T-helper 22 cell (primary cell): ENCODE measurements at places on chromosomes 1 and 21.

DNA sequence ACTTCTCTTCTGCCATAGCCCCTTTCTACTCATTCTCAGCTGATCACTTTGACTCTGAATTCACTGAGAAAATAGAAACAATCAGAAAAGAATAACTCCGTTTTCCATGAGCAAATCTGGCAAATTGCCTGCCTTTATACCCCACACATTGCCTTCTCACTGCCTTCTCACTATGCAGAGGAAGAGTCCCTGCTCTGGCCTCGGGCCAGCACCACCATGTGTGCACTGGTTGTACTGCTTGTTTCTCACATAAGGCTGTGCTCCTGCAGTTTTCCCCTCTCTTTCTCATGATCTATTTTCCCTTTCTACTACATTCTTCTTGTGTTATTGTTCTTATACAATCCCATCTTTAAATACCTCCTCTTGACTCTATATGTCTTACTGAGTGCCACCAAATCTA is 2.3 kb upstream of the HMGCS2 start:
- no peak for DNase-seq

DNA sequence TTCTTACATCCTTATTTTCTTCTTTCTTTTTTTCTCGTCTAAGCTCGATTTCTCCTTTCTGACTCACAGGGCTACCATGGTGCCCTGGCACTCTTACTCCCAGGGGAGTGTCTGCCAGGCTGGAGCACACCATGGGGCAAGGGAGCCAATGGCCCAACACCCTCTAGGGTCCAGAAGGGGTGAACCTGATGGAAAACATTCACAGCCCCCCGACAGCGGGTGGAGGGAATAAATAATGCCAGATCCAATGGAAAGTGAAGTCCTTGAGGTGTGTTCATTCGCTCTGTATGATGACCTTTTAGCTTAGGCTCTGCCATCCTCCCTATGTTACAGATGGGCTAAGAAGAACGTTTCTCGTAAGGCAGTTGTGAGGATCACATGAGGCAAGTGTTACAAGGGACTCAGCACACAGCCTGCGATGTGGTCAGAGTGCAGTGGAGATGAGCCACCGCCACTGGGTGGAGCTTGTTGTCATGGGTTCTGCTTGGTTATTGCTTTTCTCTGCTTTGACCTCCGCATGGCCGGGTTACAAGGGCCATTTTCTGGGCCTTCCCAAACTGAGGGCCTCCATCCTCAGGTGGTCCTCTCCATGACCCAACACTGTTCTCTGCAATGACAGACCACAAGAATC is 3.5 kb upstream of the FCMR start:
- DNase-seq = no peak

DNA sequence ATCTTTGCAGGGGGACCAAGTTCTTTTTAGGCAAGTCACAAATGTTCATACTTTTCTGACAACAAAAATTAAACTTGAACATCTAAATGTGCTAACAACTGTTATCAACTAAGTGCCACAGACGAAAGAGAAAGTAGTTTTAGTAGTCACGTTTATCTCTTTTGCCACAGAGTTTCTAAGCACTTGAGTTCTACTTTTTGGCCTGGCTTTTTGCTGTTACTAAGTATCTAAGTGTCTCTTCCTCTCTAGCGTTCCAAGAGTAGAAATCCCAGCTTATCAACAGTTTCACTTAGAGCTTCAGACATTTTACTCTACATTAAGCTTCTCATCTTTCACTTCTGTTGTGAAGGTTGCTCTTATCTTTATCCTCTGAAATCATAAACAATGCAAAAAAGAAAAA is 34.2 kb downstream of the GATAD2B start:
- DNase-seq = no peak

DNA sequence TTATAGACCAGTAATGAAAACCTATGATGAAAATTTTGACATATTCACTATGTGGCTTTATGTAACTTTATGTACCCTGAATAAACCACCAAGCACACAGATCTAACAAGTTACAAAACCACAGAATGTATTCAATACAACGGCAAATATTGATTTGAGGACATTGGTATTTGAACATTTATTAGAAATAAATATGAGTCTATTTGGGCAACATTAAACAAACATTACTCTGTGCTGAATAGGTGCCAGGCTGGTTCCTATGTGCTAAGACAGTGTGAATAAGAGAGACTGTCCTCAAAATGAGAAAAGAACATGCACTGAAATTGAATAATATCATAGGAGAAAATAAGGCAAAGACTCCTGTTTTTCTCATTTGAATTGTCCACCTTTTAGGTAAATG is 1341.2 kb downstream of the PLA2G4A start:
- DNase-seq = no peak

DNA sequence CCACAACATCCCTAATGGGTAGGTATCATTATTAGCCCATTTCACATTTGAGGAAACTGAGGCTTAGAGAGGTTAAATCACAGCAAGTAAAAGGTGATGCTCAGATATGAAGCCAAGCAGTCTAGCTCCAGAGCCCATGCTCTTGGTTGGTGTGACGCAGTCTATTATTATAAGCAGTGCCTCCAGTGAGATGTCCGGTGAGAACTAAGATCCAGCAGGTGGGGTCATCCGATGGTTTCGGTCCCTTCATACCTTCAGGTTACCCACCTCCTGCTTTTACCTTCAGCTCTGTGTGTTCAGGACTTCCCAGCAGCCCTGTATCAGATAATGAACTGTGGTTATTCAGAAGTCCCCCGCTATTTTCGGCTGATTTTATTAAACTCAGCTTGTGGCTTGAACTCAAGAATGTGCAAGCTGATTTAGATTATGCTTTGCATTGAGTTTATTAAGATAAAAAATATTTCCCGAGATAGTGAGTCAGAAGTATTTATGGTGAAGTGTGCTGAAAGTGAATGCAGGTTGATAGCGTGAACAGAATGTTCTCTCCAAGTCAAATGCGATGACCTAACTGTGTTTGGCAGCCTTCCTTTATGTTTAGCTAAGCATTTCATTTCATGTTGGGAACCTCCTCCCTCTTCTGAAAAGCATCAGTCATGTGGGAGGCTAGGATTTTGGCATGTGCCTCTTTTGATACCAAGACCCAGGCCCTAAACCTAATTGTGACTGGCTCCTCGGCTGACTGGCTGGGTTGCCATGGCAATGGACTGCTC is 160.9 kb upstream of the UBE2U start:
- DNase-seq = no peak

- DNase-seq = no peak
These were observed 48.8 kb upstream of the DARS2 start for GRCh38 chr1:173775578-173776226.

DNA sequence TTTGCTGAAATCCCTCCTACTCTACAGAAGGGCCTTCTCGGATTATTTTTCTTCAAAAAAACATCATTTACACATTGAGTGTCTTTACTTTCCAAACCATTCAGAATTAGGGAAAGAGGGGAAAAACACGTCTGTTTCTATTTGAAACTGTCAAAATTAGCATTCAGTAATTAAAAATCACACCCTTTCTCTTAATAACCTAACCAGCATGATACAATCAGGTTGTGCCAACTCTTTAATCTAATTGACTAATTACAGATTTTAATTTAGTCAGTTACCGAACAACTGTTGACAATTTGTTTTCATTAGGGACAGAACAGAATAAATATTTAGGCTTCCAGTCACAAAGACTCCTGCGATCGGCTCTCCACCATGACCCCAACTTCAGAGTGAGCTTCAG is 18.8 kb downstream of the SSBP3 start:
- no peak for DNase-seq

DNA sequence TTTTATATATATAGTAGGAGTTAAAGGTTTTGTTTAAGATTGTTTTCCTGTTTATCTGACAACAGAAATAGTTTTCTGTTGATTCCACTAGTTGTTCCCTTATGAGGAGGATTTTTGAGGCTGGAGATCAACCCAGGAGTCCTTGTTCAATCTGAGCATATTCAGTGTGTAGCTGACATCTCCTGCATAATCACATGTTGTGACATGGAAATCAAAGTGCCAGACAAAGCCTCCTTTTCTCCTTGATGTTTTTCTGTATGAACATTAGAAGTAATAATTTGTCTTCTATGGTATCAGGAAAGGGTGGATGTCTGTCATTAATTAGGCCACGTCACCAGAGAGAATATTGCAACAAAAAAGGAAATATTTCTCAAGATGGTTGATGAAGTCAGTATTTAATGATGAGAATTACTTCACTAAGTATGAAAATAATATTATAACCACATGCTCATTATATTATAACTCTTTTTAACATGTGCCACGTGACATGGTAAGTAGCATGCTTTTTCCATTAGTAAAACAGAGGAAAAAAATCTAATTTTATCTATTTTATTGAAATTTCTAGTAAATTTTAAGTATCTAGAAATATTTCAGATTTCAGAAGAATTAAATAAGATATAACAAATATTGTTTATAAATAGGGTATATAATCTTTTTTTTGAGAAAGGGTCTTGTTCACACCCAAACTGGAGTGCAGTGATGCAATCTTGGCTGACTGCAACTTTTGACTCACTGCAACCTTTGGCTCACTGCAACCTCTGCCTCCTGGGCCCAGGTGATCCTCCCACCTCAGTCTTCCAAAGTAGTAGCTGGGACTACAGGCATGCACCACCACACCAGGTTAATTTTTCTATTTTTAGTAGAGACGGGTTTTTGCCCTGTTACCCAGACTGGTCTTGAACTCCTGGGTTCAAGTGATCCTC is 223.5 kb downstream of the HMCN1 start:
- DNase-seq = no peak

DNA sequence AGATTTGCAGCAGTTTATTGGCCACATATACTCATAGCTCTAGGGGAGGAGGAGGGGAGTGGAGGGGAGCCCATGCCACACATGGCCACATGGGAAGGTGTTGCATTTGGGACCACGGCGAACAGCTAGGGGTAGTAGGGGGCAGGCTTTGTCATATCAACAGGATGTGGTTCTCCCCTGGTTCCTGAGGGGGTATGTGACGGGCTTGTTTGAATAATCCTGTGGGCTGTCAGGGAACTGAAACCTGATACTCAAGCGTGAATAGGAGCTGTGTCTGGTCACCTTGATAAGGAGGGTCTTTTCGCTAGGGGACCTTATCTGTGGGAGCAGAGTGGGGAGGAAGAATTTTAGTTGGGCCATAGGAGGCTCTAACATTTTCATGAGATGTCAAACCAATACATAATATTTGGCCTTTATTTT is 264.7 kb downstream of the CTH start:
- DNase-seq = no peak

DNA sequence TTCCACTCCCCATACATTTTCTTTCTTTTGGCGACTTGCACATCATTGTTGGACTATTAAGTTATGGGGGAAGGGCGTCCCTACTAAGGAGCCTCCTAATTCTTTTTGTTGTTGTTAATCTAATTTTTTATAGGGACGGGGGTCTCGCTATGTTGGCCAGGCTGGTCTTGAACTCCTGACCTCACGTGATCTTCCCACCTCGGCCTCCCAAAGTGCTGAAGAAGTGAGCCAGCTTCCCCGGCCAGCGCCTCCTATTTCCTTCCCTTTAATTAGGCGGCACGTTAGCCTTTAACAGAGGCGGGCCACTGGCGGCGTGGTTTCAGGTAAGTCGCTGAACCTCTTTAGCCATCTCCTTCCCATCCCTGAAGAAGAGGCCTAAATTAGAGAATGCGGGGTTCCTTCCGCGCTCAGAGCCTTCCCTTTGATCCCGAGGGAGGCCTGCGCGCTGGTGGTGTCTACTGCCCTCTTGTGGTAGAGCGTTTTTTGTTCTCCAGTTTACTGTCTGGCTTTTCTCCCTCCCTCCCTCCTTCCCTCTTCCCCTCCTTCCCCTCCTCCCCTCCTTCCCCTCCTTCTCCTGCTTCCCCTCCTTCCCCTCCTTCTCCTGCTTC is 38.1 kb downstream of the TNFRSF9 start:
- DNase-seq = peak; percentile 11

GRCh38 chr1:52604063-52604770 is 2.0 kb downstream of the GPX7 start:
- no peak for DNase-seq

GRCh38 chr21:37542512-37542911 is 175.9 kb downstream of the DYRK1A start:
- no peak for DNase-seq

- DNase-seq = no peak
These were observed 33.3 kb downstream of the SLC66A1 start for GRCh38 chr1:19345391-19345790.

- no peak for DNase-seq
These were observed 120.7 kb downstream of the MAP3K21 start for GRCh38 chr1:233448109-233448689.

GRCh38 chr1:66288048-66288447 is 245.9 kb upstream of the SGIP1 start:
- no peak for DNase-seq

DNA sequence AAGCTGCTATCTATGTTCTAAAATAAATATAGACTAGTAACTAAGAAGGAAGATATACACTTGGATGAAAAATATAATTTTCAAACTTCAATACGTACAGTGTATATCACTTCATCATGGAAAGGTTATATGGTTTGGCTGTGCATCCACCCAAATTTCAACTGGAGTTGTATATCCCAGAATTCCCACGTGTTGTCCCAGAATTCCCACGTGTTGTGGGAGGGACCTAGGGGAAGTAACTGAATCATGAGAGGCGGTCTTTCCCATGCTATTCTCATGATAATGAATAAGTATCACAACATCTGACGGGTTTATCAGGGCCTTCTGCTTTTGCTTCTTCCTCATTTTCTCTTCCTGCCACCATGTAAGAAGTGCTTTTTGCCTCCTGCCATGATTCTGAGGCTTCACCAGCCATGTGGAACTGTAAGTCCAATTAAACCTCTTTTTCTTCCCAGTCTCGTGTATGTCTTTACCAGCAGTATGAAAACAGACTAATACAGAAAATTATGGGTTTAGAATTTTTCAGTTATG is 10.7 kb downstream of the NEGR1 start:
- no peak for DNase-seq

DNA sequence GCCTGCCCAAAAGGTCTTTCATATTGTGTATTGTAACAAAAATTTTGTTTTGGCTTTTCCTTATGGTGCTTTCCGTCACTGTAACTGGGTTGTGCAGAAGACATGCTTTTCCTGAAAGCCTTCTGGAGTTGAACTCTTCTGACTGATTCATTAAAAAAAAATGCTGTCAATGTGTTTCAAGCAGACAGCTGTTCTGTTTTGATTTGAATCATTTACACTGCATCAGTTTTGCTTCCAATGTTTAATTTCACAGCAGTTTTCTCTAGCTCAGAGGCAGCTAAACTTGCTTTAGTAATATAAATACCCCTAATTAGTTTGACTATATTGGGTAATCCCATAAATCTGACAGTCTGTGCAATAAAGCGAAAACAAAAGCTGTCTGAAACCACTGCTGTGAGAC is 7.9 kb downstream of the UTP11 start:
- no peak for DNase-seq

GRCh38 chr1:59360170-59360569 is 63.3 kb downstream of the FGGY start:
- DNase-seq = no peak

- no peak for DNase-seq
These were observed 33.5 kb downstream of the XCL1 start for GRCh38 chr1:168609741-168610510.

GRCh38 chr1:17125756-17126237 is 6.5 kb upstream of the PADI2 start:
- peak; percentile 40 for DNase-seq
